ENCODE measurements at places on chromosomes 1 and 21.

DNA sequence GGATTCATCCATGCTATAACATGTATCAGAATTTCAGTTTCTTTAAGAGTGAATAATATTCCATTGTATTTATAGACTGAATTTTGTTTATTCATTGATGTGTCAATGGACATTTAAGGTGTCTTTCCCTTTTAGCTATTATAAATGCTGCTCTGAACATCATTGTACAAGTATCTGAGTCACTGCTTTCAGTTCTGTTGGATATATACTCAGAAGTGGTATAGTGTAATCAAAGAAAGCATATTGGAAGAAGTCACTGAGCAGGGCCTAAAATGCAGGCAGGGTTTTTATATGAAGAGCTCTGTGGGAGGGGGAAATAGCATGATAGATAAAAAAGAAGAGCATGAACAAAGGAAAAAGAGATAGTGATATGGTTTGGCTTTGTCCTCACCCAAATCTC is 22.5 kb downstream of the TYW3 start:
- no peaks in the 10 kb centered on the region for H3K4me1 ChIP-seq
- H3K36me3 ChIP-seq, result peaks cover 63% of the 10 kb centered on the region
- H3K4me3 ChIP-seq, result no peak overlapping the region
- no peak for DNase-seq
- no peak overlapping the region for H3K27ac ChIP-seq

DNA sequence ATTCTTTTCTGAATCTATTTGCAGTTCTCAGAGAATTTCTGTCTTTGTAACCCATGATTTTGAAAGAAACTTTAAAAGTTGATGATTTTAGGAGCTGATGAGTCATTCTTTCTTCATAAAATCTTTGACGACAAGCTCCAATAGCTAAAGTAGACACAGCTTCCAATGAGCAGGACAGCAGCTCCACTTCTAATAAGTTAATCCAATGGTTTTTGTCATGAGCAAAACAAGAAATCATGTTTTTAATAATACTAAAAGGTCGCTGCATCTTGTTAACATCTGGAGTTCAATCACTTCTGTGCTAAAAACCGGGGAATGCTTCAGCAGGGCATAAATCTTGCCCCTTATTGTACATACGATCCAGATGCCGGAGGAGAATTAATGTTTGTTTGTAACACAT is 48.9 kb upstream of the GORAB start:
- no peaks in the 10 kb centered on the region for H3K36me3 ChIP-seq
- H3K4me1 ChIP-seq, result no peaks in the 10 kb centered on the region
- H3K4me3 ChIP-seq, result no peak overlapping the region
- H3K27me3 ChIP-seq, result no peaks in the 10 kb centered on the region
- no peak overlapping the region for H3K27ac ChIP-seq

GRCh38 chr1:88549536-88549935 is 134.5 kb upstream of the PKN2 start:
- peaks cover 4% of the 10 kb centered on the region for H3K27me3 ChIP-seq
- no peaks in the 10 kb centered on the region for H3K4me1 ChIP-seq

GRCh38 chr1:211698161-211699026 is 23.0 kb upstream of the NEK2 start:
- peaks cover 2% of the 10 kb centered on the region for H3K27me3 ChIP-seq
- H3K4me1 ChIP-seq, result peaks cover 38% of the 10 kb centered on the region
- peak overlapping the region; percentile 72 for H3K27ac ChIP-seq
- peak overlapping the region; percentile 68 for H3K4me3 ChIP-seq
- H3K36me3 ChIP-seq, result no peaks in the 10 kb centered on the region

DNA sequence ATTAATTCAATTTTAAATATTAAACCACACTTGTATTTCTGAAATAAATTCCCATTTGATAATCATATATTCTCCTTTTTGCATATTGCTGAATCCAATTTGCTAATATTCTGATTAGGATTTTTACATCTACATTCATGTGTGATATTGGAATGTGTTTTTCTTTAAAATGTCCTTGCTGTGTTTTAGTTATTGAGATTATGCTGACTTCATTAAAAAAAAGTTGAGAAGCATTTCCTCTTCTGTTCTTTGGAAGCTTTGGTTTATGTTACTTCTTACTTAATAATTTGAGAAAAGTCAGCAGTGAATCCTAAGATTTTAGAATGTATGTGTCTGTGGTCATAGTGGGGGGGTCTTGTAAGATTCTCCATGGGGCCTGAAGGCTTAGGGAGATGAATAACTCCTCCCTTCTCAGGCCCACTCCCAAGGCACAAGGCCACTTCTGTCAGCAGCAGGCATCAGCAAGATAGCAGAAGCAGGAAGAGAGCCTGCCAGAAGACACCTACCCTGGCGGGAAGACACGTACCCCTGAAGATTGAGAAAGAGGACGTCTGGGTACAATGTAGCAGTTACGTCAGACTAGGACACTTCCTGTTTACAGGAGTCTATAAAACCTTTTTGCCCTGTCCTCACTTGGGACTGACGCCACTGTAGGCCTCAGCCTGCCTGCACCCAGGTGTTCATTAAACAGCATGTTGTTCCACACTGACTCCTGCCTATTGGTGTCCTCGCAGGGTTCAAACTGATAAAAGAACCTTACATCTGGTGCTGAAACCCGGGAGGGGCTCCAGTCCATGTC is 56.9 kb downstream of the ODF2L start:
- H3K27me3 ChIP-seq, result no peaks in the 10 kb centered on the region
- no peak for DNase-seq
- H3K4me1 ChIP-seq, result no peaks in the 10 kb centered on the region
- no peaks in the 10 kb centered on the region for H3K36me3 ChIP-seq
- H3K4me3 ChIP-seq, result no peak overlapping the region

DNA sequence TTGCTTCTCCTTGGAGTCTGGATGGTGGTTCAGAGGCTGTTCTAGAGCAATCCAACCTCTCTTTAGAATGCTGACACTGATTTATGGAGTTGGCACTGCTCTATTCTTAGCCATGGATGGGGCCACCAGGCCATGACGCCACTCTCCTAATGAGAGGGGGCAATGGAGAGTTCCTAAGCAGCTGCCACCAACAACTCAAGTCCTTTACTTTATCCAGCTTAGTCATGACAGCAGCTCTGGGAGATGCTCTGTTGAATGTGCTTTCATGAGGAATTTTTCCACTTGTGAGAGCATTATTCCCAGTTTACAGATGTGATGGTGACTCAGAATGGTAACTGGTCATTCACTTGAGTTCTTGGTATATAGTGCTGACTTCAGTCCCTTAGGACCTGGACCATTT is 366.3 kb downstream of the HHAT start:
- H3K36me3 ChIP-seq, result peaks cover 10% of the 10 kb centered on the region
- DNase-seq, result no peak
- H3K27me3 ChIP-seq, result no peaks in the 10 kb centered on the region

DNA sequence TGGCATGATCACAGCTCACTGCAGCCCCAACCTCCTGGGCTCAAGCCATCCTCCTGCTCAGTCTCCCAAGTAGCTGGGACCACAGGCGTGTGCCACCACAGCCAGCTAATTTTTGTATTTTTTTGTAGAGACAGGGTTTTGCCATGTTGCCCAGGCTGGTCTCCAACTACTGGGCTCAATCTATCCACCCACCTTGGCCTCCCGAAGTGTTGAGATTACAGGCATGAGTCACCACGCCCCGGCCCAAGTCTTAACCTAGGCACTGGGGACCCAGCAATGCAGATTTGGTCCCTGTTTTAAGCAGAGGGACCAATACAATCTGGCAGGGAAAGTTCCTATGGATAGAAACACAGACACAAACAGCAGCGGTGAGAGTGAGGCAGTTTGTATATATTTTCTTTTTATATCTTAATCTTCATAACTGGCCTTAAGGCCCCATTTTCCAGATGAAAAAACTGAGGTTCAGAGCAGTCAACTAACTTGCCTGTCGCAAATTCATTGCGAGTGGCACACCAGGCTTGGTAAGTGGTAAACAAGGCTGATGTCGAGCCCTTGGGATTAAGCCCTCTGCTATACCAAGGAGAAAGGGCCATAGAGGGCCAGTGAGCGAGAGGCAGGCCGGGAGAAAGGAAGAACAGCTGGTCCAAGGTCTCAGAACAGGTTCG is 77.8 kb upstream of the TINAGL1 start:
- no peaks in the 10 kb centered on the region for H3K4me1 ChIP-seq
- DNase-seq, result no peak
- H3K4me3 ChIP-seq, result no peak overlapping the region
- H3K36me3 ChIP-seq, result no peaks in the 10 kb centered on the region
- H3K27me3 ChIP-seq, result peaks cover 6% of the 10 kb centered on the region

- H3K27me3 ChIP-seq, result peaks cover 23% of the 10 kb centered on the region
- H3K4me3 ChIP-seq, result no peak overlapping the region
- no peak for DNase-seq
- no peak overlapping the region for H3K27ac ChIP-seq
- H3K36me3 ChIP-seq, result peaks cover 4% of the 10 kb centered on the region
- no peaks in the 10 kb centered on the region for H3K4me1 ChIP-seq
Measured at GRCh38 chr1:51088474-51088873, 13.6 kb upstream of the C1orf185 start.

DNA sequence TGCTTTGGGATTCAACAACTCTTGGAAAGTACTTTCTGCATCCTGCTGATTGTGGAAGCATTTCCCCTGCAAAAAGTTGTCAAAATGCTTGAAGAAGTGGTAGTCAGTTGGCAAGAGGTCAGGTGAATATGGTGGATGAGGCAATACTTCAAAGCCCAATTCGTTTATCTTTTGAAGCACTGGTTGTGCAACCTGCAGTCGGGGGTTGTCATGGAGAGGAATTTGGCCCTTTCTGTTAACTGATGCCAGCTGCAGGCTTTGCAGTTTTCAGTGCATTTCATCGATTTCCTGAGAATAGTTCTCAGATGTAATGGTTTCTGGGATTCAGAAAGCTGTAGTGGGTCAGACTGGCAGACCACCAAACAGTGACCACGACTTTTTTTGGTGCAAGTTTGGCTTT is 47.6 kb upstream of the GJA5 start:
- H3K4me3 ChIP-seq, result no peak overlapping the region
- no peak overlapping the region for H3K27ac ChIP-seq

DNA sequence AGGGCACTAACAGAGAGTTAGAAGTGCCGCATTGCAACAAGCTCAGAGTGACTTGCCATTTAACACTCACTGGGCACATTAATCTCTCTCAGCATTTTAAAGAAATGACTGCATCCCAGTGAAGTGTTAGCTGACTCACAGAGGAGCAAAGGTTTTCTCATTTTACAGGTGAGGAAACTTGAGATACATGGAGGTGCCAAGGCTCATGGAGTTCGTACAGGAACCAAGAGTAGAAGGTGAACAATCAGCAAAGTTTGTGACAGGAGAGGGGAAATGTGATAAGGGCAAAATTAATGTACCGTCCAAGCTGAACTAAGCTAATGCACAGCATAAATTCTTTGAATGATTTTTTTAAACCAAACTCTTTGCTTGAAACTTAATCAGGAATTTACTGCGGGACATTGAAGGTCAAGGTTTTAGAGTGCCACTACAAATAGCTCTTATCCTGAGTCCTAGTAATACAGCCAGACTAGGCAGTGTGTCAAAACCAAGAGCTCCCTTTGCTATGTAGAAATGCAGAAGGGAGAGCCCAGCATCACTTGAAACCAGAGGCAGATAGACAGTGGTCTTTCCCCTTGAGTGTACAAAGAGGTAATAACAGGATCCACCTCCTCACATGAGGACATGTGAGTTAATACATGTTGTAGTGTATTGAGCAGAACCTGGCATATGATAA is 22.4 kb upstream of the NTPCR start:
- H3K36me3 ChIP-seq, result no peaks in the 10 kb centered on the region
- no peak overlapping the region for H3K27ac ChIP-seq
- no peak for DNase-seq
- H3K4me3 ChIP-seq, result no peak overlapping the region
- H3K4me1 ChIP-seq, result no peaks in the 10 kb centered on the region

DNA sequence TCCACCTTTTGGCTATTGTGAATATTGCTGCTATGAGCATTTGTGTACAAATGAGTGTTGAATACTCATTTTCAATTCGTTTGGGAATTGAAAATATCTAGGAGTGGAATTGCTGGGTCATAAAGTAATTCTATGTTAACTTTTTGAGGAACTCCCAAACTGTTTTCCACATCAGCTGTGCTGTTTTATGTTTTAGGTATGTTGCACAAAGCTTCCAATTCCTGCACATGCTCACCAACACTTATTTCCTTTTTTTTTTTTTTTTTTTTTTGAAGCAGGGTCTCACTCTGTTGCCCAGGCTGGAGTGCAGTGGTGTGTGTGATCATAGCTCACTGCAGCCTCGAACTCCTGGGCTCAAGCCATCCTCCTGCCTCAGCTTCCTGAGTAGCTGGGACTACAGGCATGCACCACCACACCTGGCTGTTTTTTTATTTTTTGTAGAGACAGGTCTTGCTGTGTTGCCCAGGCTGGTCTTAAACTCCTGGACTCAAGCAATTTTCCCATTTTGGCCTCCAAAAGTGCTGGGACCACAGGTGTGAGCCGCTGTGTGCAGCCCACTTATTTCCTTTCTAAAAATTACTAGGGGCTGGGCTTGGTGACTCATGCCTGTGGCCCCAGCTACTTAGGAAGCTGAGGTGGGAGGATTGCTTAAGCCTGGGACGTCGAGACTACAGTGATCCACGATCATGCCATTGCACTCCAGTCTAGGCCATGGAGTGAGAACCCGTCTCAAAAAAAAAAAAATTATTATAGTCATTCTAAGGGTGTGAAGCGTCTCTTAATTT is 33.4 kb downstream of the TMCC2 start:
- peaks cover 3% of the 10 kb centered on the region for H3K4me1 ChIP-seq
- no peak overlapping the region for H3K4me3 ChIP-seq
- H3K36me3 ChIP-seq, result no peaks in the 10 kb centered on the region
- peaks cover 6% of the 10 kb centered on the region for H3K27me3 ChIP-seq

DNA sequence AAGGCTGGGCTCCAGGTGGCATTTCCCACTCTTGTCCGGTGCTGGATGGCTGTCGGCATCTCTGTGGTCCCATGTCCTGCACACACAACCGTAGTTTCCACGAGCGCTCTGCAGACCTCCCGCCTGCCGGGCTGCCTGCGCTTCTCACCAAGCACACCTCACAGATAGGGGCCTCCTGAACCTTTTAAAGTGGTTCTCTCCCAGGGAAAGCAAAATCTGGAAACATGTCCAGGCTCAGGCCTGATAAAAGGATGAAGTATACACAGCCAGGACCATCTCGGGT is 46.2 kb downstream of the CAPN9 start:
- no peaks in the 10 kb centered on the region for H3K36me3 ChIP-seq
- H3K27me3 ChIP-seq, result peaks cover 8% of the 10 kb centered on the region
- no peak for DNase-seq
- no peaks in the 10 kb centered on the region for H3K4me1 ChIP-seq
- no peak overlapping the region for H3K27ac ChIP-seq

DNA sequence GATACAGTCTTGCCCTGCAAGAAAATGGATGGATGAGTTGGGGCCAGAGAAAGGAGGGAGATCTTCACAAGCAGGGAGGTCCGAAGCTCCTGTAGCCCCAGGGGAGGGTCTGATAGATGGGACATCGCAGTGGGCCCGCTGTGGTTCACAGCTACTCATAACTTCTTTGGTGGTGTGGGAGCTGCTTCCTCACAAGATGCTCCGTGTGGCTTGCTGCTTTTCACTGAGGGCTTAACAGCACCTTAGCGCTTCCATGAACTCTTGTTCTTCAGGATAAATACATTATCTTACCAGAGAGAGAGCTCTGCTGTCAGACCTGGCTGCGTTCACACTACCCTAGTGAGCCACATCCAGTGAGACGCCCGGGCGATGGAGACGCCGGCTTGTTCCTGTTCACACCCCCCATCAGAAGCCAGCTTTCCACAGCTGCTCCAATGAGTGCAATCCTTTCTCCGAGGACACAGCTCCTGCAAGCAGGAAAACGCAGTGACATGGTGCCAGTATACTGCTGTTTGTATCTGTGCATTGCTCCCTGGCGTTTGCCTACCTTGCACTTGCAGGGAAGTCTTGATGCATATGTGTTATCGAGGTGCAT is 599.8 kb downstream of the AJAP1 start:
- no peaks in the 10 kb centered on the region for H3K4me1 ChIP-seq
- no peaks in the 10 kb centered on the region for H3K27me3 ChIP-seq
- H3K36me3 ChIP-seq, result no peaks in the 10 kb centered on the region
- no peak overlapping the region for H3K4me3 ChIP-seq
- no peak for DNase-seq

- peak within 1 kb of the TSS; percentile 35 for H3K27ac ChIP-seq
- DNase-seq, result peak; percentile 67
Measured at GRCh38 chr1:26993237-26994019, at the start of gene TRNP1. Gene TRNP1, plus strand, starts transcription at chr1:26993692. Its CDS starts 95 bp downstream, at chr1:26993787.

Measured in memory B cell (primary cell).